KG1 (cell line): ENCODE measurements at places on chromosomes 16 and 17.

GRCh38 chr17:82073446-82073845 lies 7.8 kb upstream of the DUS1L start:
- DNase-seq: no peak

DNA sequence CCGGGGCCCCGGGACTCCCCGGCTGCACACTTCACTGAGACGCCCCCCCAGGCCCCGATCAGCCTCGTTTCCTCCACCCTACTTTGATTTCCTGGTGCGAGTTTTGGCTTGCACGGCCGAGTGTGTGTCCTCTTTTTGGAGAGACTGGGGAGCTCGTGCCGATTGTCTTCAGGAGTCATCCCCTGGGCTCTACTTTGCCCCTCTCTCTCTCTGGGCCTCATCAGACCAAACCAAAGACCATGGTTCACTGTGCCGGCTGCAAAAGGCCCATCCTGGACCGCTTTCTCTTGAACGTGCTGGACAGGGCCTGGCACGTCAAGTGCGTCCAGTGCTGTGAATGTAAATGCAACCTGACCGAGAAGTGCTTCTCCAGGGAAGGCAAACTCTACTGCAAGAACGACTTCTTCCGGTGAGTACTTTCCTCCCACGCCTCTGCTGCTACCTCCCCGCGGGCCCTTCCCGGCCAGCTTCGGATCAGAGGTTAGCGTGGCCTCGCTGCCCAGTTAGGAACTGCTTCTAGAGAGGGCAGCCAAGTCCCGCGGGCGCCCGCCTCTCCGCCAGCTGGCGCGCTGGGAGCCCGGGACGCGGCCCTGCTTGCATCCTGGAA lies 787 bp downstream of the LHX1 start:
- no peak for DNase-seq

GRCh38 chr17:38625482-38625881 lies 19.7 kb upstream of the SRCIN1 start:
- no peak for DNase-seq

DNA sequence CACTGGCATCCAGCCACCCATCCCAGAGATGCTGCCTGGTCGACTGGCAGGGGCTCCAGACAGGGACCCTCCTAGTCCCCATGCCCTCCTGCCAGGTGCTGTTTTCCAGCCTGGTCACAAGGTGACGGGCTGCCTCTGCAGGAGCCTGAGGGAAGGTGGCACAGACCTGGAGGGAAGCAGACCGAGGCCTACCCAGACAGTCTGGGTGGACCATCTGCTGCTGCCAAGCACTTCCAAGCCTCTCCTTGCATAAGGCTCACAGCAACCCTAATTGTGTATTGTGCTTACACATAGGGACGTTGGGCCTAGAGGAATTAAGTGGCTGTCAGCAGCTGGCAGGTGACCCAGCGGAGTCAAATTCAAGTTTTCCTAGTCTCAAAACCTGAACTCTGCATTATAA lies 90.1 kb upstream of the KCNJ18 start:
- DNase-seq: no peak

- no peak for DNase-seq
These were observed 8.6 kb upstream of the ABCA9 start for GRCh38 chr17:69069226-69069750.
